ENCODE measurements at places on chromosomes 11 and 22.

DNA sequence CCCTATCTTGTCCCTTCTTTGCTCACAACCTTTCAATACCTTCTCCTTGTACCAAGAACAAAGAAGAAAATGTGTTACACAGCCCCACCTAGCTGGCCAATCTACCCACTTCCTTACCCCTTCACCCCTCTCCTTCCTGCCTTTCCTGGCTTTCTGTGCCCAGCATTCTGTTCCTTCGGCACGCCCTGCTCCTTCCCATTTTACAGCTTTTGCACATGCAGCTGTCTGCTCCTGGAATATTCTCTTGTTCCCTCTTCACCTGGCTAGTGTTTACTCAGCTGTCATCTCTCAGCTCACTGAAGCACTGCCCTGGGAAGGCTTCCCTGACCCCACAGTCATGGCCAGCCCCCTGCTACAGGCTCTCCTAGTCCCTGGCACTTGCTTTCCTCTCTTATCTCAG, 30.7 kb downstream of the SERPINH1 start:
- no peak for DNase-seq

DNA sequence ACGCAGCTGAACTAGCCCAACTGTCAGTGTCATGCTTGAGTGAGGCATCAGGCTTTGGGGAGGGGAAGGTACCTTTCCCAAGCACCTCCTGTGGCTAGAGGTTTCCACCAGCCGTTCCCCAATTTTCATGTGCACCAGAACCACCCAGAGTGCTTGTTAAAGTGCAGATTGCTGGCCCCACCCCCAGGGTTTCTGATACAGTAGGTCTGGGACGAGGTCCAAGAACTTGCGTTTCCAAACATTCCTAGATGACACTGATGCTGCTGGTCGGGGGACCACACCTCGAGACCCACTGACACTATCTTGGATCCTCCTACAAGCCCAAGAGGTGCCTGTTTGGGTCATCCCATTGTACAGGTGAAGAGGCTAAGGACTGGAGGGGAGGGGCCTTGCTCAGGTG, 59.8 kb downstream of the PDE2A start:
- DNase-seq = no peak

- no peak for DNase-seq
Measured at GRCh38 chr11:126191379-126192073, 19.9 kb downstream of the RPUSD4 start.

DNA sequence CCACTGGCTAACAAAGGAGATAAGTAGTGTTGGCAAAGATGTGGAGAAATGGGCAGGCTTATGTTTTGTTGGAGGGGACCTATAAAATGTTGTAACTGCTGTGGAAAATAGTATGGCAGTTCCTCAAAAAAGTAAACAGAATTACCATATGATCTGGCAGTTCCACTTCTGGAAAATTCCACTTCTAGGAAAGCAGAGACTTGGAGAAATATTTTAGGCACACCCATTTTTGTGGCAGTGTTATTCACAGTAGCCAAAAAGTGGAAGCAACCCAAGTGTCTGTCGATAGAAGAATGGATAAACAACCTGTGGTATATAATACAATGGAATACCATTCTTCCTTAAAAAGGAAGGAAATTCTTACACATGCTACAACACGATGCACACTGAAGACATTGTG, 57.0 kb upstream of the ADORA2A start:
- DNase-seq = no peak

DNA sequence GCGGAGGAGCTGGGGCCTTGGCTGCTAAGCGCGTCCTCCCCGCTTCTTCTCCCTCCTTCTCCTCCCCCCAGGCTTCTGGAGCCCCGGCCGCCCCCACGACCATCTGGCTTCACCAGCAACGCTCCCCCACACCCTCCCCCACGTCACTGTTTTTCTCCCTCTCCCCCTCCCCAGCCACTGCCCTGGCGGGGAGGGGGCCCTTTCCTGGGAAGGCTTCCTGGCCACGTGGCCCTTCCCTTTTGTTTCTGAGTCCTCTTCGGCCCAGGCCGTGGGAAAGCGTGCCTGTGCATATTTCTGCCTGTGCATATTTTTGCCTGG, 27.7 kb downstream of the RTN4R start:
- no peak for DNase-seq

DNA sequence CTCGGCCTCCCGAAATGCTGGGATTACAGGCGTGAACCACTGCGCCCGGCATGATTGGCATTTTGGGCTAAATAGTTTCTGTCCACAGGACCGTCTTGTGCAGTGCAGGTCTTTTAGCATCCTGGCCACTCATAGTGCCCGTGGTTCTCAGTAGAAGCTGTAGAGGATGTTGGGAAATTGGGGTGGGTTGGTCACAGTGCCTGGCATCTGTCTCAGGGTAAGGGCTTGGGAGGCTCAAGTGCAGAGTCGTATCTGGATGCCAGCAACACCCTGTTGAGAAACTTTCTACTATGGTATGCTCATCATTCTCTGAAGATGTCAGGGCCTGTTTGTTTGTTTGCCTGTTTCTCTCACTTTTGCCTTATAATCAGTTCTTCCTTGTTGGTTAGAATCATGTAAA, 21.9 kb downstream of the UBE2L3 start:
- no peak for DNase-seq

Data from HL-60 (cell line).